ENCODE measurements at places on chromosomes 3 and 15. TPM values are rescaled to one million over a fixed set of nuclear protein-coding genes. Genes with fewer than 3 reads are reported as not detected.

Gene ARPP21
- polyA plus RNA-seq, result not detected

Gene HMG20A
- polyA plus RNA-seq, result 6.5 TPM

Gene MAGEL2
- 0.02 TPM for polyA plus RNA-seq

Gene CSPG4
- 4.0 TPM for polyA plus RNA-seq

Gene CKMT1A
- 90.6 TPM for polyA plus RNA-seq

All from esophagus (tissue), 2 donors.